ENCODE measurements at places on chromosomes 7 and 10.

DNA sequence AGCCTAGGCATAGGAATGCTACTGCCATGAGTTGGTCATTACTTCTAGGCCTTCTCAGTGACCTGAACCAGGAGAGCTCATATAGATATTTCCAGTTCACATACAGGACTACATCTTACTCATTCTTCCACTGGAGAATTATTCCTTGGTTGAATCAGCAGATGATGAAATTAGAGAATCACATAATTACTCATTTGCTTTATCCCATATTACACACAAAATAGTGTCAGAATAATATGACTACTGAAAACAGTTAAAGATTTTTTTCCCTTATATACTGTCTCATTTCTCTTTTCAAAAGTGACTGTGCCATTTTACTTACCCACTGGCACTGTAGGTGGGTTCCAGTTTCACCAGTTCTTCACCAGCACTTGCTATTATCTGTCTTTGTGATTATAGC lies 18.5 kb downstream of the BMS1 start:
- no peak overlapping the region for H3K27ac ChIP-seq
- no peaks in the 10 kb centered on the region for H3K27me3 ChIP-seq
- no peak for DNase-seq
- no peak overlapping the region for H3K4me3 ChIP-seq
- peaks cover 59% of the 10 kb centered on the region for H3K36me3 ChIP-seq

DNA sequence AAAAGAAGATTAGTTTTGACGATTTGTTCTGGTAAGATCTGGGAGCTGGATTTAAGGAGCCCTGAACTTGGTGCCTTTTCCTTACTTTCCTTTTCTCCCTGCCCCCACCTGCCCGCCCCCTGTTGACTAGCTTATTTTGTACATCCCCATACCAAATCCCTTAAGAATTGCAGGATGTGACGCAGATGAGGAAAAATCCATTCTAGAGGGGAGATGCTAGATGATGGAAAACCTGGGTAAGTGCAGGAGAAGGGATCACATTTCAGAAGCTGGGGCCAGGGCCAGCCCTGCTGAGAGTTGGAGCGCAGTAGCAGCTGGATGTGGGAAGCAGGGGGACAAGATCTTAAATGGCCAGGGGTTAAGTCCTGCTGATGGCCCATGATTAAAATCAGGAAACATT lies 93.9 kb downstream of the CCDC3 start:
- no peaks in the 10 kb centered on the region for H3K27me3 ChIP-seq
- no peak overlapping the region for H3K27ac ChIP-seq
- no peak for DNase-seq
- no peaks in the 10 kb centered on the region for H3K4me1 ChIP-seq
- no peaks in the 10 kb centered on the region for H3K36me3 ChIP-seq
- no peak overlapping the region for H3K4me3 ChIP-seq

DNA sequence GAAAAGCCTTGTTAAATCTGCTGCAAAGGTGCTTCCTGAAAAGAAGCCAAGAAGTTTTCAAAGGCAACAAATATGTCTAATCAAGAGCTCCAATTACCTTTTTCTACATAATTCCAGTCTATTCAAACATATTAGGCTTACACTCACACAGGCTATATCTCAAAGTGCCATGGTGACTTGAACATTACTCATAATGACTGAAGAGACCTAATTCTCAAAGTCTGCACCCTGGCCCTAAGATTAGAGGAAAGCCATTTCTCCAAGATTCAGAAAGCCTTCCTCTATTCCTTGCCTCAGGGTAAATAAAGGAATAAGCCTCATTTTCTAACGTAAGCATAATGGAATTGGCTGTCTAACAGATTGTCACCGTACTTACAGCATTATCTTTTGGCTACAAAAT lies 78.3 kb upstream of the THSD7A start:
- no peaks in the 10 kb centered on the region for H3K4me1 ChIP-seq
- no peaks in the 10 kb centered on the region for H3K27me3 ChIP-seq
- H3K27ac ChIP-seq = no peak overlapping the region
- no peak for DNase-seq
- H3K4me3 ChIP-seq = no peak overlapping the region

DNA sequence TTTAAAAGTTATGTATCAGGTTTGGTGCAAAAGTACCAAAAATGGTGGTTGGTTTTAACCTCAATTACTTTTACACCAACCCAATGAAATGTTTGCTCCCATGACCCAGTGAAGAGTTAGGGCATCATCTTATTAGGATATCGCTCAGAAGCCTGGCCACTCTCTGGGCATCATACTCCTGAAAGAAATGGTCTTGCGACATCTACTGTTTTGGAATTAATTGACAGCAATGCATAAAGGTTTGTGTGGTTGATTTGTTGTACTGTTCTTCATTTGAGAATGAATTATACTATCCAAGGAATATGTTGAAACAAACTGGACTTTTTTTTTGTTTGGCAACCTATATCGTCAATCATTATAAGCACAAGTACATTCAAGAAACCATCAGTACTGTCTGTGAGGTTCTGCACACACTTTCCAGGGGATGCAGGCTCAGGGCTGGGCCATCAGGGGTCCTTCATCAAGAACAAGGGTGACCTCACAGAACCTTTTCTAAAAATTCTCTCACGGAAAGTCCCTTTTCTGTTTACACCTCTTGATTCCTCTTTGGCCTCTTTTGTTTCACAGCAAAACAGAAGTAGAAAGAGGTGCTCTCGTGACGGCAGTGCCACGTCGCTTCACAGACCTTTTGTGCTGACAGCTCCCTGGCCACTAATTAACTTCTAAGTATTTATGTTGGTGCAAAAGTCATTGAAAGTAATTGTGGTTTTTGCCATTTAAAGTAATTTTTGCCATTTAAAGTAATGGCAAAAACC lies 117.2 kb upstream of the KLF6 start:
- H3K27ac ChIP-seq = no peak overlapping the region
- H3K27me3 ChIP-seq = no peaks in the 10 kb centered on the region
- H3K4me3 ChIP-seq = no peak overlapping the region
- no peak for DNase-seq
- no peaks in the 10 kb centered on the region for H3K4me1 ChIP-seq

- H3K27ac ChIP-seq = no peak overlapping the region
- no peak for DNase-seq
- no peak overlapping the region for H3K4me3 ChIP-seq
- H3K4me1 ChIP-seq = no peaks in the 10 kb centered on the region
- H3K27me3 ChIP-seq = no peaks in the 10 kb centered on the region
- H3K36me3 ChIP-seq = no peaks in the 10 kb centered on the region
Measured at GRCh38 chr7:29132980-29133379, 13.4 kb downstream of the CPVL start.

DNA sequence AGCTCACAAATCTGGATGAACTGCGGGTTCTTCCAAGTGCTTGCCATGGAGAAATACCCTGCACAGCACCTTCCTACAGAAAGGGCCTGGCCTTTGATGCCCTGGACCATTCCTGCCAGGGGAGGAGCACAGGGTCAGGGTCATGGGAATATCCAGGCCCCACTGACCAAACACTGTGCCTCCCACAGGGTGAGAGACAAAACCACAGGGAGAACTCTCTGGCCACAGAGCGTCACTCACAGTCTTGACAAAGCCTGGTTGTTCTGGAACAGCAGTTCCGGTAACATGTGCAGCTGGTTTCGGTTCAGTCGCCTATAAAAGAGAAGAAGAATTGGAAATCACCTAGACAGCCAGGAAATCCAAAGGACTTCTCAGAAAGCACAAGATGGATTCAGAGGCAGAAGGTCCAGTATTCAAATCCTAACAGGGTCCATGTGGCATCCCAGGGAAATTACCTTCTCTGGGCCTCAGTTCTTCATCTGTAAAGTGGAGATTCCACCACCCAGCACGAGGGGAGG lies 28.1 kb downstream of the SLIT1 start:
- no peaks in the 10 kb centered on the region for H3K4me1 ChIP-seq
- no peak overlapping the region for H3K27ac ChIP-seq
- H3K27me3 ChIP-seq = no peaks in the 10 kb centered on the region
- no peaks in the 10 kb centered on the region for H3K36me3 ChIP-seq
- H3K4me3 ChIP-seq = no peak overlapping the region
- no peak for DNase-seq

GRCh38 chr7:102318482-102318971 lies 31.9 kb downstream of the SH2B2 start:
- peaks cover 4% of the 10 kb centered on the region for H3K36me3 ChIP-seq
- H3K4me1 ChIP-seq = peaks cover 9% of the 10 kb centered on the region
- no peak overlapping the region for H3K27ac ChIP-seq
- DNase-seq = no peak
- no peak overlapping the region for H3K4me3 ChIP-seq

DNA sequence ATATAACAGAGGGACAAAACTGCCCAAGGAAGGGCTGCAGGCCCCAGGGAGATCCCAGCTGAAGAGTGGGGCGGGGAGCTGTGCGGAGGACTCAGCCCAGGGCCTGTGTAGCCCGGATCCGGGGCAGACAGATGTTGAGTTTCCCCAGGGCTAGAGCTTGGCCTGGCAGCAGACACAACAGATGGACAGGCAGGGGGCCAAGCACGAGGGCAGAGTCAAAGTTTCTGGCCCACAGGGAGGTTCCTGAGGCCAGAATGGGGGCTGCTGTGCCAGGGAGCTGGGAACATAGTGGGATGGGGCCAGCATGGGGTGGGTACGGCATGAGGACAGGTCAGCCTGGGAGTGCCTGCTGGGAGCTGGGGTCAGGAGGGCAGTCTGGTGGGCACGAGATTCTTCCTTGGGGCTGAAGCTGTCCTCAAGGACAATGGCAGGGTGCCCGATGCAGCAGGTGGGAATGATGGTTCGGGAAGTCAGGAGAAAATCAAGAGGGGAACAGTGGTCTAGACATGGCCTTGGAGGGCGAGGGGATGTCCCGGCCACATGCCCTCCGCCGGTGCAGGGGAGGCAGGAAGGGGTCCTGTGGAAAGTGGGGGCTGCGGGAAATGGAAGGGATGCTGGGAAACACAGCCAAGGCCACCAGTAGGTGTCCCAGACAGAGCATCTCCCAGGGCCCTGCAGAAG lies 519.1 kb upstream of the FOXK1 start:
- DNase-seq = no peak
- H3K4me1 ChIP-seq = no peaks in the 10 kb centered on the region
- H3K36me3 ChIP-seq = no peaks in the 10 kb centered on the region

DNA sequence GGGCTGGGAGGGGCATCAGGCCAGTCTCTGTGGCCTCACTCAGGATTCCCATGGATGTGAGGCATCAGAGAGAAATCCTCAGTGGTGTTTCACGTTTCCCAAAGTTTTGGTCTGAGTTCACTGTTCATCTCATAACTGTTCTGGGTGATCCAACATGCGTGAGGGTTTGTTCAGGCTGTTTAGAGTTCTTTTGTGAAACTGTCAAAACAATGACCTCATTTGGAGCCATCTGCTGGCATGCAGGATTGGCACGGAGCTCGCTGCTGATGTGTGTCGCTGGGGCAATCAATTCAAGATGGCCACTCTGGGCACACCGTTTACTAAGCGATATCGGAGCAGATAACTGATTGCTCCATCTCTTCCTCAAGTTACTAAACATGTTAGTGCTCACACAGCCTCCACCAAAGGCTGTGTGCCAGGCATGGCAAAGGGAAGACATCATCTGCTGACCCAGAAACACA lies 365.6 kb downstream of the WDR11 start:
- DNase-seq = no peak
- H3K36me3 ChIP-seq = no peaks in the 10 kb centered on the region
- H3K4me1 ChIP-seq = no peaks in the 10 kb centered on the region
- H3K27me3 ChIP-seq = no peaks in the 10 kb centered on the region

- no peaks in the 10 kb centered on the region for H3K36me3 ChIP-seq
- H3K4me1 ChIP-seq = no peaks in the 10 kb centered on the region
Measured at GRCh38 chr7:68699090-68699711, 899.1 kb upstream of the AUTS2 start.

GRCh38 chr7:8161364-8161828 lies 100.6 kb downstream of the ICA1 start:
- H3K4me1 ChIP-seq = peaks cover 3% of the 10 kb centered on the region
- H3K36me3 ChIP-seq = no peaks in the 10 kb centered on the region
- no peaks in the 10 kb centered on the region for H3K27me3 ChIP-seq
- H3K4me3 ChIP-seq = no peak overlapping the region

DNA sequence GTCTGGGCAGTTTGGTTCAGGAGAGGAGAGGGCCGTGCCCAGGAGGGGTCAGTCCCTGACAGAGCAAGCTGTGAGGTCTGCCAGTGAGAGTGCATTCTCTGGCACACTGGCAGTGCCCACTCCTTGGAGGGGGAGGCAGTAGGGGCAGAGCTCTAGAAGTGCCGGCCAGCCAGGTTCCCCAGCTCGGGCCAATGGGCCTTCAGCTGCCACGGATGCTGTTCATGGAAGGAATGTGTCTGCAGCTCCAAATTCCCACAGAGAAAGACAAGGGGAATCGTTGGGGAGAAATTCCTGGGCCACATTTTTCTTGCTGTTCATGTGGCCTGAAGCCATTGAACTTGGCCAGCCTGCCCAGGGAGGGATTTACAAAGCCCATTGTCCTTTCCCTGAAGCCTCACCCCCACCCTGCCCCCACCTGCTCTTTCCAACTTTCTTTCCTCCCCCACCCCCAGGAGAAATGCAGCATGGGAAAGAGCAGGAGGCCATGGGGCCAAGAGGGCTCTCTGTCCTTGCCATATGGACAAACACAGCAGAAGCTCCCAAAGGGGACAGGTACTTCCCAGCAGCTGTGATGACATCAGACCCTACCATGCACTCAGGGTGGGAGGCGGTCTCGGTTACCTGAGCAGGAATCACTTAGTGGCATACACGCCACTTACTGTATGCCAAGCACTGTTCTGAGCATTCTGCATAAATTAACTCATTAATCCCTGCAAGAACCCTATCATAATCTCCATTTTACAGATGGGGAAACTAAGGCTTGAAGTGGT lies 70.7 kb downstream of the ARHGAP22 start:
- peaks cover 14% of the 10 kb centered on the region for H3K4me1 ChIP-seq
- no peaks in the 10 kb centered on the region for H3K36me3 ChIP-seq
- DNase-seq = no peak
- H3K4me3 ChIP-seq = no peak overlapping the region

GRCh38 chr7:156141941-156142340 lies 329.7 kb upstream of the SHH start:
- H3K4me1 ChIP-seq = no peaks in the 10 kb centered on the region
- no peak overlapping the region for H3K4me3 ChIP-seq
- no peak for DNase-seq
- no peaks in the 10 kb centered on the region for H3K27me3 ChIP-seq

GRCh38 chr7:100515072-100515532 lies 23.9 kb upstream of the AGFG2 start:
- H3K36me3 ChIP-seq = no peaks in the 10 kb centered on the region
- DNase-seq = no peak
- H3K27me3 ChIP-seq = no peaks in the 10 kb centered on the region
- no peaks in the 10 kb centered on the region for H3K4me1 ChIP-seq

DNA sequence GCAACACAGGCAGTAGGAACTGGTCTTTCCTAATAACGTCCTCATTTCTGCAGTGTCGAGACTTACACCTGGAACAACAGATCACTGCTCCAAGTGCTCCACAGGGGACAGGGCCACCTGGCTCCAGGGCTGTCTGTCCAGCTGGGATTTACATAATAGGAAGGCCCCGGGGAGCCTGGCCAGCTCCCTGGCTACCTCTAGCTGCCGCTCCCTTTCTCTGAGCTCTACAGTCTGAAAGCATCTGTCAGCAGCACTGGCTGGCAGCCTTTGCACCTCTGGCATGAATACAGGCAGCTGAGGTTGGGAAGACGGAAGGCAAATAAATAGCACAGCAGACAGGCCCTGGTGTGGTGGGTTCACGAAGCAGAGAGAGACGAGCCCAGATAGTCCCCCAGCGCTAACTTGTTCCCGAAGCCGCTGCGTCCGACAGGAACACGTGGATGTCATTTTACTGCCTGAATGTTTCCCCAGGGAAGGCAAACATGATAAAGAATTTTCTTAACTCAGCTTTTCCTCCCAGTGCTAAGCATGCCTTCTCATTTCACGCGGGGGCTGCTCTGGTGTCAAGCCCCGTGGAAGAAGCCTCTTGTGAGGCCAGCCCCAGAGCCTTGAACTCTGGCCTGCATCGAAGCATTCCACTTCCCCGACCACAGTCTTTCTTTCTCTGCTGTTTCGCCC lies 105.4 kb downstream of the ITIH5 start:
- H3K4me3 ChIP-seq = no peak overlapping the region
- no peaks in the 10 kb centered on the region for H3K27me3 ChIP-seq
- H3K36me3 ChIP-seq = no peaks in the 10 kb centered on the region
- no peak overlapping the region for H3K27ac ChIP-seq
- peak; percentile 58 for DNase-seq
